Parietal lobe (tissue), 2 donors: ENCODE measurements at places on chromosomes 11 and 22. TPM values are rescaled to one million over a fixed set of nuclear protein-coding genes. Genes with fewer than 3 reads are reported as not detected.

OR8D4 gene
- total RNA-seq: not detected

NXPE2 gene
- total RNA-seq: 0.94 TPM

F2 gene
- total RNA-seq: 0.63 TPM

ASPHD2 gene
- 12.2 TPM for total RNA-seq

RFPL1 gene
- total RNA-seq: not detected

POU2AF3 gene
- 0.94 TPM for total RNA-seq

OR2AT4 gene
- total RNA-seq: not detected

FXYD6 gene
- 222 TPM for total RNA-seq

CFAP300 gene
- total RNA-seq: 2.5 TPM
